Endodermal cell (in vitro differentiated cells): ENCODE measurements at places on chromosomes 2 and 18. TPM values are rescaled to one million over a fixed set of nuclear protein-coding genes. Genes with fewer than 3 reads are reported as not detected.

The UPP2 gene
- not detected in 2 replicates for total RNA-seq

The PNPT1 gene
- 15.7 to 45.6 TPM (median 42.1 TPM) in 3 replicates for total RNA-seq

The MZT2A gene
- total RNA-seq, result 133 and 149 TPM in 2 replicates

DNA sequence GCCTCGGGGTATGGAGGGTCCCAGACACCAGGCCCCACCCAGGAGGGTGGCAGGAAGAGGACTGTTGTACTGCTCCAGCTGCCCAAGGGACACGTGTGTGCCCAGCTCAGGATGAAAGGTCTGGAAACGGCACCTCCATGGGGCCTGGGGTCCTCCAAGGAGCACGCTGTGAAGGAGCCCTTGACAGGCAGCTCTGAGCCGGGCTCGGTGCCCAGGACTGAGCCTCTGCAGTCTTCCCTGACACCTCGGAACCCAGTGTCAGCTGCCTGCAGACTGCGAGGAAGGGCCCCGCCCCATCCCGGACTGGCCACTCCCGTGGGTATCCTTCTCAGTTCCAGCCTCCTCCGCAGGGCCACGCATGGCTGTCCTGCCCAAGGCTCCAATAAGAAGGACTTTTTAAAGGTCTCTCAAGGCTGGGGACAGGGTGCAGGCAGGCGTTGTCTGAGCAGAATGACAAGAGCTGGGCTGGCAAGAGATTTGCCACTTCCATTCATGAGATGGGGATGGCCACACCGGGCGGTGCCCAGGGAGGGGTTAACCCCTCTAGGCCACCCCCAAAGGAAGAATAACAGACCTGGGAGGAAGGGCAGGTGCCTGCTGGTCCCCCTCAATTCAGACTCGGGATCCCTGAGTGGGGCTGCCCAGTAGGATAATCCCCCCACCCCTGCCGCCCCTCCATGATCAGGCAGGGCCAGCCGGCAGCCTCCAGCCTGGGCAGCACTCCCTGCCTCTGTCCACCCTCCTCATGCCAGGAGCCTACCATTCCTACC is 8.9 kb downstream of the ECEL1 start:
- peak; percentile 34 for DNase-seq

GRCh38 chr2:70994009-70994698 is 519 bp downstream of the TEX261 start:
- peak; percentile 44 for DNase-seq

DNA sequence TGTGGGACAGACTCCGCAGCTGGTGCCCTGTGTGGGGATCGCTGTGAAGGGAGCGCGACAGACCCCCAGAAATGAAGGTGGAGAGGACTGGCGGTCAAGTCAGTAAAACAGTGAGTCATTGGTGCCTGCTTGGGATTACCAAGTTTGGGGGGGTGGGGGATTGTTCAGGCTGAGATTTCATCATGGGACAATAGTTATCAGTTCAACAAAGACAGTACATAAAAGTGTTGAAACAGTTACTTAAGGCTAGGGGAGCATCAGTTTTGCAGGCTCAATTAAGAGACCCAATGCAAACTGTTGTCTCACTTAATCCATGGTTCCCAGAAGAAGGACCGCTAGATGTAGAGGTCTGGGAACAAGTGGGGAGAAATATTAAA is 42.4 kb upstream of the PDK1 start:
- no peak for DNase-seq

GRCh38 chr2:102258025-102258385 is 53.4 kb upstream of the IL1RL1 start:
- no peak for DNase-seq

DNA sequence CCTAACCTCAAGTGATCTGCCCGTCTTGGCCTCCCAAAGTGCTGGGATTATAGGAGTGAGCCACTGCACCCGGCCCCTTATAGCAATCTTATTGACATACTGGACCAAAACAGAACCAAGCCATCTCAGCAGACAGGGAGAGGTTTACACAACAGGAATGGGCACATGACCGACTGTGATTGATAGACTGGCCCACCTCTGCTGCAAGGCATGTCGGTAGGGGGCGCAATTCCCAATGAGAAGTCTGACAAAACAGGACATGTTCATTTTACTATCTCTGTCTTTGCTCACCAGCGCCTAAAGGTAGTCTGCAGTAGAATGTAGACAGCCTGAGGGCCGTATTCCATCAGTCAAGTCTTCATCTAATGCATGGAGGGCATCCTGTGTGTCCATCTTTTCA is 2.0 kb downstream of the LYPD6B start:
- DNase-seq, result peak; percentile 93

DNA sequence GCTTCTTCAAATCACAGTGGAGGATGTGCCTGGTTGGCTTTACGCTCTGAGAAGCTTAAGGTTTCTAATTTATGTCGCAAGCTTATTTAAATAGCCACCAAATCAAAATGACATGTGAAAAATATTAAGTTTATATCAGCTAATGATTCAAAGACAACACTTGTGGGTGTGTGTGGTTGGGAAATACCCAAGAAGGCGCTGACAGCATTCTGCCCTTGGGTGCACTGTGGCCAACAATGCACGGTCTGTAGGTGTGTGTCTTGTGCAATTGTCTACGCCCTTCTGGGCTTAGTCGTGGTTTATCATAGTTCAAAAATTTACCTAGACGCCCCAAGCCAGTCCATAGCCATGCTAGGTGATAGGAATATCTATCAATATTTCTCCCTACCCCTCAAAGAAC is 60.9 kb downstream of the KCTD1 start:
- no peak for DNase-seq
